ENCODE measurements at places on chromosomes 11 and 22.

DNA sequence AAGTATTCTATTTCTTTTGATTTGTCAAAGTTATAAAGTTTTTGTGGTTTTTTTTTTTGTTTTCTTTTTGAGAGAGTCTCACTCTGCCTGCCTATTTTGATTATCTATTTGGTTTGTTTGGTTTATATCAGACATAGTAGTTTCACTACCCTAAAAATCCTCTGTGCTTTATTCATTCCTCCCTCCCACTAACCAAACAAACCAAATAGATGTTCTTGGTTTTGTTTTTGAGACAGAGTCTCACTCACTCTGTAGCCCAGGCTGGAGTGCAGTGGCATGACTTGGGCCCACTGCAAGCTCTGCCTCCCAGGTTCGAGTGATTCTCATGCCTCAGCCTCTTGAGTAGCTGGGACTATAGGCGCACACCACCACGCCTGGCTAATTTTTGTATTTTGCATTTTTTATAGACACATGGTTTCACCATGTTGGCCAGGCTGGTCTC is 67.9 kb downstream of the ENTHD1 start:
- no peaks in the 10 kb centered on the region for H3K36me3 ChIP-seq
- H3K27ac ChIP-seq = no peak overlapping the region
- H3K4me1 ChIP-seq = no peaks in the 10 kb centered on the region

- H3K27me3 ChIP-seq = no peaks in the 10 kb centered on the region
- DNase-seq = peak; percentile 25
- peak overlapping the region; percentile 93 for H3K27ac ChIP-seq
- peaks cover 68% of the 10 kb centered on the region for H3K36me3 ChIP-seq
- H3K4me3 ChIP-seq = peak overlapping the region; percentile 90
- peaks cover 51% of the 10 kb centered on the region for H3K4me1 ChIP-seq
Observed at GRCh38 chr22:46073683-46074504, 76.4 kb upstream of the PPARA start.

DNA sequence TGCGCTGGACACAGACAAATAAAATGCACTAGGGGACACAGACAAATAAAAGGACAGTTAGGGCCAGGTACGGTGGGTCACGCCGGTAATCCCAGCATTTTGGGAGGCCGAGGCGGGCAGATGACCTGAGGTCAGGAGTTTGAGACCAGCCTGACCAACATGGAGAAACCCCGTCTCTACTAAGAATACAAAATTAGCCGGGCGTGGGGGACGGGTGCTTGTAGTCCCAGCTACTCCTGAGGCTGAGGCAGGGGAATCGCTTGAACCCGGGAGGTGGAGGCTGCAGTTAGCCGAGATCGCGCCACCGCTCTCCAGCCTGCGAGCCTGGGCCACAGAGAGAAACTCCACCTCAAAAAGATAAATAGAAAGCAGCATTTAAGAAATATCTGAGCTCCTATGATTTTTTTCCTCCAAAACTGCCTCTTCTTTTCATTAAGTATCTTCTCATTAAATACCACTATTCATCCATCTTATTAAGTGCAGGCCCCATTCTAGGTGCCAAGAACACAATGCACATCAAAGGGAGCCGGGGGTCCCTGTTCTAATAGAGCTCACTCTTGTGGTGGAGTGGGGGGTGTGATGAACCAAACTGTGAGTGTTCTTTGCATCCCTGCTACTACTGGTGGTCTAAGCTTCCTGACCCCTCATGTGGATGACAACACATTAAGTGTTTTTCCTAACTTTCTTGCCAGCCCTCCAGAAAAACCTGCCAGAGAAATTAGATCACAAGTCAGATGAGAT is 766 bp upstream of the ZNHIT2 start:
- H3K4me1 ChIP-seq = peaks cover 67% of the 10 kb centered on the region
- peak overlapping the region; percentile 11 for H3K4me3 ChIP-seq
- H3K27ac ChIP-seq = no peak overlapping the region
- DNase-seq = no peak
- H3K27me3 ChIP-seq = no peaks in the 10 kb centered on the region
- peaks cover 55% of the 10 kb centered on the region for H3K36me3 ChIP-seq

DNA sequence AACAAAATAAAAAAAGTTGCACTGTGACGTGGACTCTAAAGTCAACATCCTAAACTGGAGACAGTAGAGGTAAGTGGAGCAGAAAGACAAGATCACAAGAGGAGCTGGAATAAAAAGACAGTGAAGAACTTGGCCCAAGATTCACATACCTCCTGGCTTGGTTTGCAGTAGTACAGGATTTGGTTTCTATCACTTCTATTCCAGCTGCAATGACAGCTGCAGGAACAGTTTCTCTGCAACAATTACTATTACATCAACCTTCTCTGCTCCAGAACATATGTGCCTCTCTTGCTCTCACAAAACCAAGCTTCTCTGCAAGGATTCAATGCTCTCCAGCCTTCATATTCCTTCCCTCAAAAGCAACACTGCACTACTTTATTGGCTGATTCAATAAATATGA is 7.8 kb upstream of the KDM2A start:
- H3K4me1 ChIP-seq = no peaks in the 10 kb centered on the region
- no peak for DNase-seq
- H3K27me3 ChIP-seq = no peaks in the 10 kb centered on the region
- H3K4me3 ChIP-seq = no peak overlapping the region

DNA sequence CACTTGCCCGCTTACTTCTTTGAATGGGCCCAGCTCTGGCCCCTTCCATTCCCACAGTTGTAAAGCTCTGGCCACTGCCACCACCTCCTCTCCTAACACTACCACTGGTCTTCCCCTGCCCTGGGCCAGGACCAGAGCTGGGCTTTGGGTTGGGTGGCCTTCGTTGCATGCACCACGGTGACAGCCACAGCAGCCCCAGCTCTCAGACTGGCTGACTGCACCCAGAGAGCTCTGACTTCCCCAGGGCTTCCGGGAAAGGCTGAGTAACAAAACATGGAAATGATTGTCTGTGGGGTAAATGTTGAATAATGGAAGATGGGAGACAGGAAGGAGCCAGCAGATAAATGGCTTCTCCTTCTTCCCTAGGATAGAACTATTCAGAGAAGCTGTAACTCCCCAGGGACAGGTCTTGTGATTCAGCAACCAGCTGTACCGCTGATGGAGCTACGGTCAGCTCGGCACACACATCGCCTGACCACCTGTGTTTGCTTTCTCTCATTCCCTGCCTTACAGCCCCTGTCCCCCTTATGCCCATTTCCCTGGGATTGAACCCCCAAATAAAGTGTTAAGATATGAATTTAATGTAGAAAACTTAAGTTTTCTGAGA is 27.6 kb downstream of the SCN4B start:
- no peak for DNase-seq
- H3K27me3 ChIP-seq = peaks cover 12% of the 10 kb centered on the region
- no peak overlapping the region for H3K4me3 ChIP-seq
- no peak overlapping the region for H3K27ac ChIP-seq
- no peaks in the 10 kb centered on the region for H3K36me3 ChIP-seq

DNA sequence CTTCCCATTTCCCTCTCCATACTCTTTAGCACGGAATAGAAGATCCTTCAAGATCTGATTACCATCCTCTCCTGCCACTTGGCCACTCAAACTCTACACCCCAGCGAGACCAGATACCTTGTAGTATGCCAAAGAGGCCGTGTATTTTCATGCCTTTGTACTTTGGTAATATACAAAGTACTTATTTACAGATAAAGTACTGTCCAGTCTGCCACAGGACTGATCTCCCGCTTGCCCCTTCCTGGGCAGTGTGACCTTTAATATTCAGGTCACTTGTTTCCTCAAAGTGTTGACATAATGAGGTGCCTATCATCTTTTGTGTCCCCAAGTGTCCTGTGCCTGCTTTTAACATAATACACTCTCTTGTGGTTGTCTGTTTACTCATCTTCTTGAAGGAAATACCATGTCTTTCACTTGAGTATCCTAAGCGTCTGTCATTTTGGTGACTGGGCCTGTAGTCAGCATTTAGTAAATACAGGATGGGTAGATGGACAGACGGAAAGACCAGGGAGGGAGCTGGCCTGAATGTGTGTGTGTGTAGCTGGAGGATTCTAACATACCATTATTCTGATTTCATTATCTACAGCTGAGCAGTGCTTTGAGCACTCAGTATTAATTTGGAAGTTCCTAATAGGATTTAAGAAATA is 137.4 kb downstream of the NAV2 start:
- no peak overlapping the region for H3K4me3 ChIP-seq
- H3K27me3 ChIP-seq = peaks cover 17% of the 10 kb centered on the region
- H3K4me1 ChIP-seq = no peaks in the 10 kb centered on the region
- no peaks in the 10 kb centered on the region for H3K36me3 ChIP-seq
- H3K27ac ChIP-seq = no peak overlapping the region

DNA sequence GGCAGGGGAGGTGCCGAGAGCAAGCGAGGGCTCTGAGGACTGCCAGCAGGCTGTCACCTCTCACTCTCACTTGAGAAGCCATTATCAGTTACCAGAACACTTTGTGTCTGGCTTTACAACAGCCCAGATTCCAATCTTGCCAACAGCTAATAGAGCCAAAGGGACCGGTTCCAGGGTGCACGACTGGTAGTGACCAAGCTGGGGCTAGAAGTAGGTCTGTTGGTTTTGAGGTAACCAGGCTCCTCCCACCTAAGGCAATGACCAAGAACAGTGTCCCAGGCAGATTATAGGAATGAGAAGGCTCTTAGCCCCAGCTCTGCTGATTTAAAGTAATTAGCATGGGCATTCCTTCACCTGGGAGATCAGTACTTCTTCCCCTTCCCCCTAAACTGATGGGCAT is 7.2 kb upstream of the IL10RA start:
- no peak for DNase-seq
- no peaks in the 10 kb centered on the region for H3K36me3 ChIP-seq
- H3K27me3 ChIP-seq = no peaks in the 10 kb centered on the region
- H3K4me3 ChIP-seq = no peak overlapping the region
- no peak overlapping the region for H3K27ac ChIP-seq

DNA sequence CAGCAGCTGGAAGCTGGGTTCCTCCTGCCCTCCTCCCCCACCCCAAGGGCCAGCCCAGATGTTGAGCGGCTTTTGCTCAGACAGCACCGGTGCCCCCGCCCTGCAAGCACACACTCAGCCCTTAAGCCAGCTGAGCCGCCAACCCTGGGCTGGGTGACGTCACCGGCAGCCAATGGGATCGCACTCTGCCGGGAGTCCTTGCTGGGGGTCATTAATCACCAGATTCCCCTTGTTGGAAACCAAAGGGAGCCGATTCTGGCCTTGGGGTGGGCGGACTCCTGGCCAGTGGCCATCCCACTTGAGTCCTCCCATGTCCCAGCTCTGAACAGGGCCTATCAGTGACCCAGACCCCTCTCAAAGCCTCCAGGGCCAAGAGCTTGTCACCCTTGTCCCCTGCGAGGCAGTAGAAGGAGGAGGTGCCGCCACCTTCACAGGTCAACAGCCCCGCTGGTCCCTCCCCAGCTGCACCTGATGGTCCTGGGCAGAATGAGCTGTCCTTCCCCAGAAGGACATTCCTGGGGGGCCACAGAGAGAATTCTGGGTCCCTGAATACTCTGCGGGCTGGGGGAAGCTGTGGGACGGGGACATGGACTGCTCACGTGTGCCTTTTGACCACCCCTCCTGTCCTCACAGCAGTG is 7.4 kb downstream of the DUSP8 start:
- no peak overlapping the region for H3K4me3 ChIP-seq
- no peak overlapping the region for H3K27ac ChIP-seq
- H3K27me3 ChIP-seq = peaks cover 8% of the 10 kb centered on the region
- no peaks in the 10 kb centered on the region for H3K4me1 ChIP-seq
- no peaks in the 10 kb centered on the region for H3K36me3 ChIP-seq

DNA sequence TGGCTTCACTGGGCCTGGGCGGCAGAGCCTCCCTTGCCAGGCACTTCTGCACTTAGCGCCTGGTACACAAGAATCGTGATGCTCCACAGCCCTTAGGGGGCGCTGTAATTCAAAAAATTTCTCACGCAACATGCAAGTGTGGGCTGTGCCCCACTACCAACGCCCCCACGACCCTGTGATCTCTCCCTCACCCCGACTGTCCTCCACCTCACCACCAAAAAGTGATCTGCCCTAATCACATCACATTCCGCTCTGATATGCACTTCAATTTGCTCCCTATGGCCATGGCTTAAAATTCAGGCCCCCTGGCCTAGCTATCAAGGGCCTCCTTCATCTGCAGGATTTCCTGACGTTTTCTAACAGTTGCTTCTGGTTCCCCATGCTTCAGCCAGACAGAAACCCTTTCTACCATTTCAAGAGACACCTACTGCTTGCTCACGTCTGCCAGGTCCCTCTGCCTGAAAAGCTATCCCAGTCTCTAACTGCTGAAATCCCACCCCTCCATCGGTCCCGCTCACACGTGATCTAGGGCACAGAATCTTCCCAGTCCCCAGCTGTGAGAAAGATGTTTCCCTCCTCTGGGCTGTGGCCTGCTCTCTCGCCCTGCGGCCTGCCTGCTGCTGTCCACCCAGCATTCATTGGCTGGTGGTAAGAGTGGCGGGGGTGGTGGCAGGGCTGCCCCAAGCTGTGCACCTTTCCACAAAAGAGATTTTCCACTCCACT is 27.9 kb upstream of the LRRC32 start:
- no peak overlapping the region for H3K4me3 ChIP-seq
- no peaks in the 10 kb centered on the region for H3K4me1 ChIP-seq
- H3K36me3 ChIP-seq = no peaks in the 10 kb centered on the region
- H3K27ac ChIP-seq = no peak overlapping the region
- H3K27me3 ChIP-seq = no peaks in the 10 kb centered on the region

- peaks cover 4% of the 10 kb centered on the region for H3K4me1 ChIP-seq
- no peak for DNase-seq
- H3K4me3 ChIP-seq = no peak overlapping the region
- H3K27ac ChIP-seq = no peak overlapping the region
Observed at GRCh38 chr11:9219115-9219514, 46.0 kb downstream of the DENND5A start.

GRCh38 chr11:17753641-17754040 is 19.1 kb downstream of the KCNC1 start:
- no peak overlapping the region for H3K27ac ChIP-seq
- no peak overlapping the region for H3K4me3 ChIP-seq
- no peak for DNase-seq
- H3K36me3 ChIP-seq = no peaks in the 10 kb centered on the region
- H3K27me3 ChIP-seq = peaks cover 6% of the 10 kb centered on the region

- peaks cover 4% of the 10 kb centered on the region for H3K27me3 ChIP-seq
- H3K36me3 ChIP-seq = no peaks in the 10 kb centered on the region
- no peaks in the 10 kb centered on the region for H3K4me1 ChIP-seq
- DNase-seq = no peak
- no peak overlapping the region for H3K4me3 ChIP-seq
Observed at GRCh38 chr11:116278076-116278475, 494.7 kb downstream of the BUD13 start.

- no peak for DNase-seq
- peaks cover 5% of the 10 kb centered on the region for H3K27me3 ChIP-seq
- no peak overlapping the region for H3K4me3 ChIP-seq
- no peaks in the 10 kb centered on the region for H3K36me3 ChIP-seq
- H3K27ac ChIP-seq = no peak overlapping the region
Observed at GRCh38 chr11:33920838-33921613, 29.1 kb upstream of the LMO2 start.

- no peak for DNase-seq
- peaks cover 33% of the 10 kb centered on the region for H3K27me3 ChIP-seq
- H3K4me3 ChIP-seq = no peak overlapping the region
- no peak overlapping the region for H3K27ac ChIP-seq
Observed at GRCh38 chr11:2779499-2779980, 79.7 kb upstream of the KCNQ1OT1 start.

DNA sequence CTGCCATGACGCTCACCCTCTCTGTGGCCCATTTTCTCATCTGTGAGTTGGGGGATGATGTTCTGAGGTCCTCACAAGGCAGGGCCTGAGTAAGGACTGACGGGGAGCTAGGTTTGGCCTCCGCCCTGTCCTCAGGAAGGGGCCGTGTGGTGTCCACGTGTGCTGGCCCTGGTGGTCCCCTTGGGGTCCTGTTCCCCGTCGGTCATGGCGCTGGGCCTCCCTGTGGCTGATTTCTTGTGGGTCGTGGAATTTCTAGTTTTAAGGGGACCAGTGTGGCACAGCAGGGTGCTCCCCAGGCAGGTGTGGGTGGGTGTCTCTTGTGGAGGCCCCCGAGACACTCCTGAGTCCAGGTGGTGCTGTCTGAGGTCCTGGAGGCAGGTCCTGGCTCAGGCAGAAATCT is 5.9 kb downstream of the LINC01488 start:
- no peaks in the 10 kb centered on the region for H3K4me1 ChIP-seq
- H3K27me3 ChIP-seq = no peaks in the 10 kb centered on the region
- no peak overlapping the region for H3K27ac ChIP-seq
- H3K36me3 ChIP-seq = no peaks in the 10 kb centered on the region
